ENCODE measurements at places on chromosomes 4 and X.

GRCh38 chrX:46308110-46308509 is 237.1 kb downstream of the ZNF674 start:
- no peak for DNase-seq

- DNase-seq: no peak
Measured at GRCh38 chr4:70356185-70356584, 4.4 kb upstream of the SMR3A start.

GRCh38 chr4:153084224-153084979 is 119.8 kb upstream of the TRIM2 start:
- no peak for DNase-seq

DNA sequence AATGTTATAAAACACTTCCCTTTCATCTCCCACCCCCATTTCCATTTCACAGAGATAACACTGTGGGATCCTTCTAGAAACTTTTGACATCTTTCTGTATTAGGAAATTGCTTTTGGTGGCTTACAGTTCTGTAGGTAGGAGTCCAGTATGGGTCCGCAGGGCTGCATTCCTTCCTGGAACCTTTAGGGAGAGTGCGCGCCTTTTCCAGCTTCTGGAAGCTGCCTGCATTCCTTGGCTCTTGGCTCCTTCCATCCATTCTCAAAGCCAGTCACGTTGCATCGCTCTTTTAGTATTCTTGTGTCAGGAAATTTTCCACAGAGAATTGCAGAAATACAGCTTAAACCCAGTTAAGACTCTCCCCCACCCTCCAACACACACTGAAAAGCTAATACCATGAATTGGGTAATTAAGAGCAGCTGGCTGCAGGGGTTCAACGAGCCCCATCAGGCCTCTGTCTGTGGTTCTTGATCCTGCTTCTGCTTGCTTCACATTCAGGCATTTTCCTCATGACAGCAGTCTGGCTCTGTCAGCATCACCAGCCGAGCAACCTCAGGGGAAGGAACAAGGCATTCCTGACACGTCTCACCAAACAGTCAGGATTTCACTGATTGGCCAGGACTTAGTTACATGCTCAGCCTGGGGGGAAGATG is 48.8 kb downstream of the SEPTIN11 start:
- peak; percentile 69 for DNase-seq

DNA sequence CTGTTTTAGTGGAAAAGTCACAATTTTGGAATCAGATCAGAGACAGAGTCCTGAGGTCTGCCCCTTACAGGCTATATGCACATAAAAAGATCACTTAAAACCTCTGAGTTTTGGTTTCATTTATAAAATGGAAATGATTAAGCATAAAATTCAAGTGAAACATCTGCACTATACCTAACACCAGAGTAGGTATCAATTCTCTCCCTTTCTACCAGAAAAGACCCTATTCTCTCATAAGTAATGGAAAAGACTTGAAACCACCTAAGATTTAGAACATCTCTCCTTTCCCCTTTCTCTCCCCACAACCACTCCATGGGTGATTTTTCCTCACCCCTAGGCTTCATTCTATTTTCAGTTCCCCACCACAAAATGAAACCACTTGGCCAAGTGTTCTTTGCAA is 907 bp downstream of the LHFPL1 start:
- no peak for DNase-seq

GRCh38 chrX:69361311-69361845 is 142.7 kb upstream of the NALF2 start:
- peak; percentile 6 for DNase-seq

DNA sequence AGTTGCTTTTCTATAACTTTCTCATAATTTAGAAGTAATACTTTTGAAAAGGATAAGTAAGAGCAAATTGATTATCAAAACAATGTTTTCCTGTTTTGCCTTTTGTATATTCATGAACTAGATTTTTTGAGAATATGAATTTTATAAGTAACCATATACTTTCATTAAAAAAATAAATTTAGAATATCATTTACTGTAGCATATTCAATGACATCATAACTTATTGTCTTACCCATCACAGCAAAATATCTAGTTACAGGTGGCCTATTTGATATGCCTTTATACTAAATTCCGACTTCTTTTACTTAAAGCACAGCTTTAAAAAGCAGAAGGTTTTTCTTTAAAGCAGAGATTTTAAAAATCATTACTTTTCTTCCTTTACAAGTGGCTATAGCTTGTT is 20.1 kb downstream of the BLTP1 start:
- DNase-seq: no peak

DNA sequence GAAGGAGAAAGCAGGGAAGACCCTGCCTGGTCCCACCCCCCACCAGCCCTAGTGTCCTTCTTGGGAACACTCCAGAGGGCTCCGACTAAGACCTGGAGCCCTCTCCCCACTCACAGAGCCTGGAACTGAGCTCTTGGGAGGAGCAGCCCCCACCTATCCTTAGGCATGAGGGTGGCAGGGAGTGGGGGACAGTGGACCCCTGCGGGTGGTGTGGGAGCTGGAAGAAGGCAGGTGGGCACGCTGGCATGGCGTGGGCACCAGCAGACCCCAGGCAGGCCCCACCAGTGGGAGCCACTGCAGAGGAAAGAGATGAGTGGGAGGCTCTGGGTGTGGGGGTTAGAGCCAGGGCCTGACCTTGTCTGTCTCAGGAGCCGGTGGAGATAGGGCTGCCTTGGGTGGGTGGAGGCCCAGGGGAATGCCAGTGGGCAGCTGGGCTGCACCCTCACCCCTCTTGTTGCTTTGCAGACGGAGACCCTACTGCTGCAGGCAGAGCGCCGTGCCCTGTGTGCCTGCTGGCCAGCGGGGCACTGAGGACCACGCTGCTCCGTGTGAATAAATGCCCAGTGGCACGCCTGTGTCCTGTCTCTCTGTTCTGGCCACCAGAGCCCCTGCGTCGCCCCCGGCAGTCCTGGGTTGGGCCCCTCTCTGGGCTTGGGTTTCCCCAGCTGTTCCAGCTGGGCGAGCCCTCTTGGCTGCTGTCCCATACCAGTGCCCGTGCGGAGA is 15.6 kb upstream of the NAT8L start:
- no peak for DNase-seq

DNA sequence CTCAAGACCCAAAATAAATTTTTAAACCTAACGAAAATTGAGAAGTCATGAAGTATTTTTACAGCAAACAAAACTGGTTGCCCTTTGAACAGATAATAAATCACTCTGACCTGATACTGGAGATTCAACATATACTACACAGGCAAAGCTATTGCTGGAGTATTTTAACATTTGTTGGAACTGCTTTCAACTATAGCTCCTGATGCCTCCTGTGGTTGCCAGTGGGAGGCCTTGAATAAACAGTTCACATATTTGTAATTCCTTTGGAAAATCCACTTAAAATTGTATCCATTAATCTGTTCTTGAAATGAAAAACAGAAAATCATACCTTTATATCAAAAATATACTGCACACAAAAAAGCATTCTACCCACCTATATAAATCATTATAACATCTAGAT is 605.1 kb downstream of the KCTD8 start:
- peak; percentile 12 for DNase-seq

DNA sequence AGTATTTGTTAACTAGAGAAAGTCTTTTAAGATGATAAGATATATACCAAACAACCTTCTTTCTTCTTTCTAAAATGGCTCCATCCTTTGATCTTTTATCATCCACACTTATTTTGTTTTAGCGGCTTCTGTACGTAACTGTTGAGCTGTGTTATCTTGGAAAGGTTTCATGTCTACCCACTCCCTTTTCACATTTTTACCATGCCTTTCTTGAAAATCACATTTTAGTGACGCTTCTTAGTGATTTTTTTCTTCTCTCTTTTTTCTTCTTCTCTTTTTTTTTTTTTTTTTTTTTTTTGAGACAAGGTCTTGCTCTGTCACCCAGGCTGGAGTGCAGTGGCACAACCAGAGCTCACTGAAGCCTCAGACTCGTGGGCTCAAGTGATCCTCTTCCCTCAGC is 135.1 kb downstream of the CHIC2 start:
- peak; percentile 74 for DNase-seq

GRCh38 chr4:123748806-123749205 is 352.2 kb downstream of the SPRY1 start:
- DNase-seq: no peak

DNA sequence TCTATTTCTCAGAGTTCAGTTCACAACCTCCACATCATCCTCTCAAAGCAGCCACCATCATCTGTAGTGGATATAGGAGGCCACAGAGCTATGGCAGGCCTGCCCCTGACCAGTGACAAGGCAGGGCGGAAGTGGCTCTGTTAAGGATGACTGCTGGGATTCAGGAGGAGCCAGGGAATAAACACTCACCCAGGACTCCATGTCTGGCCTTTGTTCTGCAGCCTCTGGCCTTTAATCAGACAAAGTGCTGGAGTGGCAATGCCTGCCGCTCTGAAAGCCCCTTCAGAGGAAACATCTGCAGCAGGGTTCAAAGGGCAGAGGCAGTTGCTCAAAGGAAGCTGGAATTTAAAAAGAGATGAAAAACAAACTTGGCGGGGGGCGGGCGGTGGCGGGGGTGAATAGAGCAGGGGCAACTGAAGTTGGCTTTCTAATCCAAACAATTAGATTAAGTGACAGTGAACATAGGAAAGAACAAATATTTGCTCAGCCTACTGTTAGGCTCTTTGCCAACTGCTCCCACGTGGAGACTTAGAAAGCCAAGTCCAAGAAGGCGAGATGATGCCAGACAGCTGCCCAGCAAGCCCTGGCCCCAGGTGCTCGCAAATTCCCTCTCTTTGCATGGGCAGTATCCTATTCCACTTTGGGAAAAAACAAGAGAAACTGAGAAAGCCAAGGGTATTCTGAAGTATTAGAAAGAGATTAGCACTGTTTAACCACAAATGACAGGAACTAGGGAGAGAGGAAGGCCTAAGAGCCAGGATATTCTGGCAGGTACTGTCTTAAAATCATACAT is 5.5 kb downstream of the MPP1 start:
- DNase-seq: peak; percentile 31

DNA sequence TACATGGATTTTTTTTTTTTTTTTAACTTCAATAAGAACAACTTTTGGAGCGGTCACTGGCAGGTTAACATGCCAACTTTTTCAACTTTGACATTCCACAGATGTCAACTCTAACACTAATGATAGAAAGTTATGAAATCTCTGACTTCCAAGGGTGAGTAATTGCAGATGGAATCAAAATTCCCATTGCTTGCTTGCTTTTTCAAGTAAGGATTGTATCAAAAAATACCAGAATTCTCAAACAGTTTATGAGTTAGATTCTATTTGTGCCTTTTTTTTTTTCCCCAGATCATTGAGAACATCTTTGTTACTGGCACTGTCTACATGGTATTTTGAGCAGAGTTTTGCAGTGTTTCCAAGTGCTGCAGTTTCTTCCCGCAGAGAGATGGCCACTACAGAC is 50.3 kb upstream of the OTUD4 start:
- peak; percentile 40 for DNase-seq

DNA sequence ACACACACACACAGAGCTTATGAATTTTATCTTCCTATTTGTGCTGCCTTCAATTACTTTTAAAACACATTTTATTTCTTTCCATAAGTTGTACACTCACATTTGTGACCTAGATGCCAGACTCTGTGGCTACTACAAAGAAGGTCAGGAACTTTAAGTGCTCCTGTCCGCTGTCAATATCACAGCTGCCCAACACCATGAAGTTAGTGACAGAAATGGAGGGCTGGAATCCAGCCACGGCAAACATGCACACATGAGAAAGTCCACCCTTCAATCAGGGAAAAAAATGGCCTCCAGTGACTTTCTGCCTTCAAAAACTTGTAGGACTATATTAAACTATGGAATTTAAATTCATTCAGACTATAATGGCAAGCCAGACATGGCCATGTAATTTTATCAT is 334.4 kb upstream of the FSTL5 start:
- no peak for DNase-seq

DNA sequence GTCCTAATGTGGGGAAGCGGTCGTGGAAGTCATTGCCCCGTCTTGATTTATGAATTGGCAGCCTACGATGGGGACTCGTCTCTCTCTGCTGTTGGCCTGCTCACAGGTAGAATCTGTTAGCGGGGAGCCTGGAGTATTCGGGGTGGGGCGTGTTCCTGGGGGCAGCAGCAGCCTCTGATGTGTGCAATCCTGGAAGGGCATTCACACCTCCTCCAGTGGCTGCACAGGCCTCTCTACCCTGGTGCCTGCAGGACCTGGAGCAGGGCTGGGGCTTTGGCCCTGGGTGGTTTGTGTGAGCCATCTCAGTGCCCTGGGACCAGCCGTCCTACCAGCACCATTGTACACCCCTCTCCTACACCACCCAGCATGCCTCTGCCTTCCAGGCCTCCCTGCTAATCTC is 340.9 kb downstream of the ARHGAP10 start:
- no peak for DNase-seq

DNA sequence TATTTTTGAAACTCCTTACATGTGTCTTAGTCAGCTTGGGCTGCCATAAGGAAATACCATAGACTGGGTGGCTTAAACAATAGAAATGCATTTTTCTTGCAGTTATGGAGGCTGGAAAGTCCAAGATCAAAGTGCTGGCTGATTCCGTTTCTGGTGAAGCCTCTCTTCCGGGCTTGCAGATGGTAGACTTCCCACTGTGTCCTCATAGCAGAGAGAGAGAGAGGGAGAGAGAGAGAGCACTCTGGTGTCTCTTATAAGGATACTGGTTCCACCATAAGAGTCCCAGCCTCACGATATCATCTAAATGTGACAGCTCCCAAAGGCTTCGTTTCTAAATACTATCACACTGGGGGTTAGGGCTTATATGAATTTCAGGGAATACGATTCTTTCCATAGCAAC is 39.7 kb downstream of the ENPEP start:
- DNase-seq: no peak

DNA sequence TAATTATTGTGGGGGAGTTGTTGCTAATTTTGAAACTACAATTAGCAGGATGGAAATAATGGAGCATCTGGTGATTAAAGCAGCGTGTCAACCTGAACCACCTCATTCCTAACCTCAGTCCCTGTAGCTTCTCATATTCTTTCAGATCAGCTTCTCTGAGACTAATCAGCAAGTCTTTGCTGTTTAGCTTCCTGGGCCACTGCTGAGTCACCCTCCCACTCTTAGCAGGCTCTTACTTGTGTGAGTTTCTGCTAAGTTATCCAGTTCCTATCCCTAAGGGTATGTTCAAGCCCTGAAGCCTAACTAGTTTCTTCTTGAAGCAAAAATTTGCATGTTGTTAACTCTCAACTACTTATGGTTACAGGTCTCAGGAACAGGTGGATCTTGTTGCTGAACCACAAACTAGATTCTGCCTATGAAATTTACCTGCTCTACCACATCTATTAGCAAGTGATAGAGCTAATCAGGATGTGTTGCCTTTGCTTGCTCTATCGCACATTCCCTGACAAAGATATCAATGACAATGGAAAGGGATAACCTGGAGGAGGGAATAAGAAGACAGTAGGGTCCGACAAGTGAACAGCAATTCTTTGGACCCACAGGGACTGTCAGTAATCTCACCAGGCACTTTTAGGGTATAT is 134.2 kb downstream of the EIF4E start:
- peak; percentile 78 for DNase-seq

- DNase-seq: peak; percentile 32
Measured at GRCh38 chrX:107826238-107827029, 768 bp downstream of the MID2 start.

- DNase-seq: peak; percentile 30
Measured at GRCh38 chr4:155667222-155667567, 547 bp downstream of the GUCY1A1 start.

DNA sequence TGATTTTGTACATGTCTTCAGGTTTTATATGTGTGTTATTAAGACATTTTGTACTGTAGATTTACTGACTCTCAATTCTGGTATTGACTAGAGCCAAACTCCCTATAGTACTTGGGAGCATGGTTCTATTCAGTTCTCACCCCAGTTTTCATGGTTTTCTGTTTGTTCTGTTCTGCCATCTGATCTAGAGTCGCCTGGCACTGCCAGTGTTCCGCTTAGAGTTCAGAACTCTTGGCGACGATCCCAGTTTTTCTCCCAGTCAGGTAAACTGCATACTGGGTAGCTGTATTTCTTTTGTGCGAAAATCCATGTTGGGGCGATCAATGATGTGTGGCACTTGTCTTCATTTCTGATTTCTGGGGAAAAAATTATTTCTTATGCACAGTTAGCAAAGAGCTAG is 78.0 kb downstream of the PHOX2B start:
- DNase-seq: no peak
